Fibroblast of lung (primary cell): ENCODE measurements at places on chromosomes 2 and 18. TPM values are rescaled to one million over a fixed set of nuclear protein-coding genes. Genes with fewer than 3 reads are reported as not detected.

- DNase-seq = no peak
- no peak overlapping the region for H3K27ac ChIP-seq
- no peaks in the 10 kb centered on the region for H3K36me3 ChIP-seq
- no peaks in the 10 kb centered on the region for H3K27me3 ChIP-seq
- no peaks in the 10 kb centered on the region for H3K4me1 ChIP-seq
Measured at GRCh38 chr2:48968011-48968410, 186.3 kb downstream of the FSHR start.

The SLC19A3 gene
- total RNA-seq = 0.17 and 1.0 TPM in 2 replicates

DNA sequence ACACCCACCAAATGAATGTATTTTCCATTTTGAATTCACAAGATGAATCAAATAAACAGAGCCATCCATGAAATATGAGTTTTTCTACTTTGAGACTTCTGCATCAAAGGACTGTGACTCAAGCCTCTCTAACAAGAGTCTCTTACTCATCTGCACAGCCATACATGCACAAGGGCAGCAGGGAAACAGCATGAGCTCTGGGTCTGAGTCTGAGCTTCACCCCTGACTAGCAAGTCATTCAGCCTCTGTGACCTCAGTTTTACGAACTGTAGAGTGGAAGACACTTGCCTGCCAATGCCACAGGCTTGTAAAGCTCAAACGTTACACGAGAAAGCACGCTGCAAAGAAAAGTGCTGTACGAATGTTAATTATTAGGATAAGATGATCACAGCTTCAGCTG, 42.9 kb downstream of the MREG start:
- H3K4me1 ChIP-seq = no peaks in the 10 kb centered on the region
- no peak for DNase-seq
- H3K36me3 ChIP-seq = no peaks in the 10 kb centered on the region
- no peaks in the 10 kb centered on the region for H3K27me3 ChIP-seq
- no peak overlapping the region for H3K27ac ChIP-seq

The RMC1 gene
- total RNA-seq = 22.1 and 29.6 TPM in 2 replicates

GRCh38 chr2:113157897-113158753, 15.6 kb upstream of the PSD4 start:
- no peaks in the 10 kb centered on the region for H3K27me3 ChIP-seq
- H3K36me3 ChIP-seq = no peaks in the 10 kb centered on the region
- H3K27ac ChIP-seq = peak overlapping the region; percentile 23
- peak; percentile 74 for DNase-seq

DNA sequence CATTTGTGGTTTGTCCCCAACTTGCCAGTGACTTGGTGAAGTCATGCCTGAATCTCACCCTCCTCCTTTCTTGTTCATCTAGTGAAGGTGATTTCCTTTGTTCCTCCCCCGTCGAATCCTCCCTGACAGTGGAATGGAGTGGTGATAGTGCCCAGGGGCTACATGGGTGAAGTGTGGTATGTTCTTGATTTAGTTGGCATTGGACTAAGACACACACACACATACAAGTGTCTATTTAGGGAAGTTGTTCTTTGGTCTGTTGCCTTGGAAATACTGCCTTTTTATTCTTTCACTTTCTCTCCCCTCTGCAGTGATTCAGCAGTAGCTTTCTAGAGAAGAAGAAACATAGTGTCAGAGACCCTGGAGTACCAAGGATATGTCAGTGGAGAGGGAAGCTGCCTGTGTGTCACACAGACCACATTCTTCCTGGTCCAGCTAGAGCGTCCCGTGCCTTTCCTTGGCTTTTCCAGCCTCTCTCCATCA, 10.9 kb downstream of the INPP4A start:
- no peak overlapping the region for H3K4me3 ChIP-seq
- no peaks in the 10 kb centered on the region for H3K27me3 ChIP-seq
- H3K4me1 ChIP-seq = peaks cover 9% of the 10 kb centered on the region

DNA sequence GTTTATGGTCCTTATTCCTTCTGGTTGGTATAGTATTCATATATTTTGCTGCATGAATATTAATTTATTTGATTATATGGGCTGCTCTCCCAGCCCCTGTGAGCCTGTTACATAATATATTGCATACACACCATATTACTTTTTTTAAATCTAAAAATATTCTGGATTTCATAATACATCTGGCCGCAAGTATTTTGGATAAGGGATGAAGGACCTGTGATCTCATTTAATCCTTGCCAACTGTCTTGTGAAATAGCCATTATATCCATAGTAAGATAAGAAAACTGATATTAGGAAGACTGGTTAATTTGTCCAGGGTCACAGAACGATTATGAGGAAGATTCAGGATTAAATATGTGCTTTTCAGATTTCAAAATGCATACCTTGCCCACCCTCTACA, 433.6 kb downstream of the LPIN1 start:
- H3K36me3 ChIP-seq = no peaks in the 10 kb centered on the region
- peaks cover 13% of the 10 kb centered on the region for H3K4me1 ChIP-seq
- no peak overlapping the region for H3K4me3 ChIP-seq
- no peak overlapping the region for H3K27ac ChIP-seq

- H3K27ac ChIP-seq = peak overlapping the region; percentile 24
- no peak for DNase-seq
- no peaks in the 10 kb centered on the region for H3K27me3 ChIP-seq
- H3K4me3 ChIP-seq = no peak overlapping the region
- no peaks in the 10 kb centered on the region for H3K36me3 ChIP-seq
Measured at GRCh38 chr2:101803945-101804696, 106.6 kb downstream of the MAP4K4 start.

GRCh38 chr2:119716284-119716672, 37.3 kb downstream of the TMEM177 start:
- no peaks in the 10 kb centered on the region for H3K36me3 ChIP-seq
- H3K27me3 ChIP-seq = peaks cover 2% of the 10 kb centered on the region
- H3K4me3 ChIP-seq = no peak overlapping the region
- no peaks in the 10 kb centered on the region for H3K4me1 ChIP-seq
- DNase-seq = no peak

DNA sequence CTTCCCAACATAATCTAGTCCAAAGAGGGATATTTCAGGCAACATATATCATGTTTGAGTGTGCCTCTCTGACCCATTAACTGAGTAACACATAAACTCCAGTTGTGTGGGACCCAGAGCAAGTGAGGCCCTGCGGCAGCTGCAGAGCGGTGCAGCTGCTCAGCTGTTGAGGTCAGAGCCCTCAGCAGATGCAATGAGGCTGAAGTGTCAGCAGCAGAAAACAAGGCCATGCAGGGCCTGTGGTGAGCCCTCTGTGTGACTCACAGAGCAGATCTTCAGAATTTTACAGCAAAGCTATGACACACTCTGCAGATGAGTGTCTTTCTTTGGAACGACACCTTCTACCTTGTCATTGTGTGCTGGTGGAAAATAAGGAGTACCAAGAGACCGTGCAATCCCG, 168.5 kb downstream of the CBLN2 start:
- H3K36me3 ChIP-seq = no peaks in the 10 kb centered on the region
- H3K27ac ChIP-seq = no peak overlapping the region

The CCT7 gene
- 262 and 299 TPM in 2 replicates for total RNA-seq

DNA sequence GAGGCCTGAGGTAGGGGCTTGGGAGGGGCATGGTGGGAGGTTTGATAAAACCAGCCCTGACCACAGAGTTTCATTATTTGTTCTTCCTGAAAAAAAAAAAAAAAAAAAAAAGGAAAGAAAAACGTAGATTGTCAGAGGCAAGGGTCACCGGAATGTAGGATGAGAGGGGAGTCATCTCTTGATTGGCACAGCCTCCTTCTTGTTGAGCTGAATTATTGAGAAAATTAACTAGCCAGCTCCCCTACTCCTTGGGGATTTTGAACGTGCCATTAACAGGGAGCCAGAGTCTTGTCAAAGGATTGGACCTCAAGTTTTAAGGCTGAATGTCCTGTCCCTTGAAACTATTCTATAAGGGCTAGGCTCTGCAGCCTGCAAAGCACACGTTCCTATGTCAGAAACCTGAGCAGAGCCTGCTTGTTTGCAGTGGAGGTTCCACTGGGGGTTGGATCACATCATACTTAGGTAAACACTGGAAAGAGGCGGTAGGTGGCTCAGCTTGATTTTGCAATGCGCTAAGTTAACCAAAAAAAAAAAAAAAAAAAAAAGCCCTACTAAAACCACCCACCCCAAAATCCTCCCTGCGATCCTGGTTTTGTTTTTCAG, 2.3 kb downstream of the INHBB start:
- H3K4me3 ChIP-seq = no peak overlapping the region
- H3K4me1 ChIP-seq = no peaks in the 10 kb centered on the region
- DNase-seq = no peak
- peaks cover 49% of the 10 kb centered on the region for H3K27me3 ChIP-seq

DNA sequence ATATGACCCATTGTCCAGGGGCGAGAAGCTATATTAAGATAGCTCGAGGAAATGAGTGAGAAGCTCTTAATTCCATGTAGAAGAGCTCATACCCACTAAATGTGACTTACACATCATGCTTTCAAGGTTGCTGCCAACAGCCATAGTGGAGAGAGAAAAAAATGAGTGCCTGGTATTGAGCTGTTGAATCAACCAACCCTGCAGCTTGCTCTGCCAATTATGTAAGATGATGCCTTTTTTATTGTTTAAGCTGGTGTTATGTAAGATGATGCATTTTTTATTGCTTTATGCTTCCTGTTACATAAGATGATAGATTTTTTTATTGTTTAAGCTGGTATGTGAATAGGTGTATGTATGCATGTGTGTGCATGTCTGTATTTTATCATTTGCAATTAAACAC, 228.2 kb downstream of the CCDC178 start:
- no peak overlapping the region for H3K4me3 ChIP-seq
- H3K36me3 ChIP-seq = no peaks in the 10 kb centered on the region
- H3K27me3 ChIP-seq = no peaks in the 10 kb centered on the region
- H3K4me1 ChIP-seq = no peaks in the 10 kb centered on the region
- no peak for DNase-seq

The SF3B1 gene
- total RNA-seq = 152 and 195 TPM in 2 replicates

The CNTNAP5 gene
- total RNA-seq = not detected in 2 replicates

DNA sequence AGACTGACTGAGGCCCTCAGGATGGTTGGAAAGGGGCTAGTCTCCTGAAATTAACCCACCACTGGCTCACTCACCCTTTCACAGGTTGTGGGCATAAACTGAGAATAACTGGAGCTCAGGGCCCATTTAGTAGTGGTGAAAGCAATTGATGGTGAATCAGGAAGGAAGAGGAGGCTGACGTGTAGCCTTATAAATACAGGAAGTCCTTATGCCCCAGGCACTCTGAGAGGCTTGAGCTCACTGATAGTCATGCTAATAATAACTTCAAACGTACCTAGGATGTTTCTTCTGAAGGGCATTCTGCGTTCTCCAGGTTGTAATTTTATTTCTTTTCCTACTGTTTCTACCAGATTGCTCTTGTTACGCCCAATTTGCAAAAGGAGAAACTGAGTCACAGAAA, 328.4 kb downstream of the CLIP4 start:
- H3K27ac ChIP-seq = no peak overlapping the region
- DNase-seq = peak; percentile 21
- H3K4me1 ChIP-seq = no peaks in the 10 kb centered on the region
- H3K36me3 ChIP-seq = no peaks in the 10 kb centered on the region
- H3K4me3 ChIP-seq = no peak overlapping the region

DNA sequence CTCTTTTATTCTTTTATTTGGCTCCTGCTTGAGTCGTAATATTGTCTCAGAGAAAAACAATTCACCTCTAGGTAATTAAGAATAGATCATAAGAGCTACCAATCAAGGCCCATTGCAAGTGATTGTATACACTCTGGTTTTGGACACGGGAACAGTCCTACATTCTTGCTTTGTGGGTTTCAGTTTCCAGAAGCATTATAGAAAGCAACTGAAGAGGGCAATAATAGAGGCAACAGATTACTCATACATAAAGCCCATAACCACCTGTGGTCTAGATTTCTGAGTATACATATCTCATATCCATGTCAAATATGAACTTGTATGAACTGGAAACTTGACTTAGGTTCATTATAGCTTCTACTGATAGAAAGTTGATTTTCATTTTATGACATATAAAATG, 65.4 kb downstream of the DIS3L2 start:
- H3K36me3 ChIP-seq = peaks cover 2% of the 10 kb centered on the region
- no peak overlapping the region for H3K27ac ChIP-seq
- DNase-seq = no peak
- H3K4me3 ChIP-seq = no peak overlapping the region
- H3K27me3 ChIP-seq = no peaks in the 10 kb centered on the region

- no peaks in the 10 kb centered on the region for H3K27me3 ChIP-seq
- H3K27ac ChIP-seq = no peak overlapping the region
- no peaks in the 10 kb centered on the region for H3K4me1 ChIP-seq
- no peaks in the 10 kb centered on the region for H3K36me3 ChIP-seq
- no peak for DNase-seq
Measured at GRCh38 chr18:57366528-57367081, 14.2 kb downstream of the ST8SIA3 start.

DNA sequence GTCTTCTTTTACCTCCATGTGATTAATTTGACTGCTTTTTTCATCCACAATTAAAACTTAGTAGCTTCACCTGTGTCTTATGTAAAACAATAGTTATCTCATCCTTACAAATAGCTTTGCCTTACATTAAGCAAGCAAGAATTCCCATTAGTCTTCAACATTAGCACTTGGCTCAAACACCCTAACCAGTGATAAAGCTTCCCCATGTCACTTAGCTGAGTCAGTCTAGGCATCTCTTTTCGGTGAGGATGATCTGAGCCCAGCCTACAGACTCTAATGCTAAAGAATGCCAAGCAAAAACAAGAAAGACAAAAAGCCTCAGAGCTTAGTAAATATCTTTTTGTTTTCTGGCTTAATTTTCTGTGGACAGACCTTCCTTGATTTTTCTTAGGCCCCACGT, 26.1 kb downstream of the GAD1 start:
- H3K4me1 ChIP-seq = peaks cover 2% of the 10 kb centered on the region
- H3K36me3 ChIP-seq = no peaks in the 10 kb centered on the region
- no peak overlapping the region for H3K4me3 ChIP-seq
- no peaks in the 10 kb centered on the region for H3K27me3 ChIP-seq

The PSD4 gene
- total RNA-seq = 2.6 and 6.1 TPM in 2 replicates

DNA sequence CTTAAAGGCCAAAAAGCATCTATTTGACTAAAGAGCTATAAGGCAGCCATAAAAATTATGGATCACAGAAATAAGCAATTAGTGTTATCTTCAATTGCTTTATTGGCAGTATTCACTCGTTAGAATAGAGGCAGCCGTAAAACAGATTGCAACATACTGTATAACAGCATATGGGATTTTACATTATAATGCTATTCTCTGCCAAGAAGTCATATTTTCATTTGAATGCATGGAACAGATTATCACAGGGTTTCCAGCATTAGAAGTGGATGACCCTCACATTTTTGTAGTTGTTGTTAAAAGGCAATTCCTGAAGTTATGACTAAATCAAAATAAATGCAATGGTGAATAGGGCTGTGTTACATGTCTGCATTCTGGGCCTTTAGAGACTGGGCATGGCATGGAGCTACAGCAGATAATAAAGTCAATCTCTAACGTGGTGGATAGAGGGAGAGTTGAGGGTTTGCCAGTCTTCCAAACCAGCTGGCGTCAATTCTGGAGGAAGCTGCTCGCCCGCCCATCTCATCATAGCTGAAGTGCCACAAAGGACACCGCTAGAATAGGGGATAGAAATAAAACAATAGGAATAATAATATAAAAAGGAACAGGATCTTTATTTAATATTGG, 155.4 kb upstream of the VRK2 start:
- no peaks in the 10 kb centered on the region for H3K27me3 ChIP-seq
- no peaks in the 10 kb centered on the region for H3K36me3 ChIP-seq
- DNase-seq = no peak
- no peak overlapping the region for H3K27ac ChIP-seq
- H3K4me1 ChIP-seq = peaks cover 6% of the 10 kb centered on the region

The IL36A gene
- total RNA-seq = not detected in 2 replicates
